SHP77 (cell line): ENCODE measurements at places on chromosomes 12 and 14.
A peak's percentile ranks its signal among the peaks of the same experiment; 100 is the strongest.

- no peak for DNase-seq
These were observed 28.3 kb upstream of the COL2A1 start for GRCh38 chr12:48032597-48032996.

DNA sequence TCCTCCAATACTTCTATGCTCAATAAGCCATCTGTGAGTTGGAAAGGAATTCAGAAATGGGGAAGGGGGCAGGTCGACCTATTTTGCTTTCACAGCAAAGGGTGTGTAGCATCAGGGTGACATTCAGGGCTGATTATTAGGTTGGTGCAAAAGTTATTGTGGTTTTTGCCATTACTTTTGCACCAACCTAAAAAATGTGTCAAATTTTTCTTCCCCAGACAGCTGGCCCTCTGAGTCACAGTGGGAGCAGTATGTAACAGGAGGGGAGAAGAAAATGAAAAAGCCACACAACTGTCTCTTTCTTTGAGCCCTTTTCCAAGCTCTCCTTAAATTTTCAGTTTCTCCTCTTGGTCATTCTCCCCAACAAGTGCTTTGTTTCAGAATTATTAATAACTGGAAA lies 47.1 kb upstream of the GZMB start:
- DNase-seq, result no peak

- no peak for DNase-seq
These were observed 72.9 kb upstream of the ELK3 start for GRCh38 chr12:96121271-96121711.

DNA sequence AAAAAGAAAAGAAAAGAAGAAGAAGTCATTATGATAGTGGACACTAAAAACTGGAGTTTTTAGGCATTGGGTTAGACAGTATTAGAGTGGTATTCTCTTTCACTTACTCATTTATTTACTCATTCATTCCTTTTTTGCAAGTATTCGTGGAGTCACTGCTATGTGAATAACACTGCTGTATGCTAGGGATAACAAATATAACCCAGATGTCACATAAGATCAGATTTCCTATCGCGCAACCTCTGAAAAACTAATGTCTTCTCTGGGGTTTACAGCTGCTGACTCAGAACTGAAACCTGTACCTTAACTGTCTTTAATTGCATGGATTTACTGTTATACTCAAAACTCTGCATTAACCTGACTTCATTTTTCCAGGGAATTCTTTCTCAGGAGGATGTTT lies 353.7 kb downstream of the LRIG3 start:
- DNase-seq, result no peak

- DNase-seq, result no peak
These were observed 60.1 kb downstream of the SUSD6 start for GRCh38 chr14:69671365-69672030.

- DNase-seq, result no peak
These were observed 13.2 kb downstream of the PXN start for GRCh38 chr12:120252071-120252906.

- no peak for DNase-seq
These were observed 7.9 kb upstream of the GNG2 start for GRCh38 chr14:51852541-51852940.

DNA sequence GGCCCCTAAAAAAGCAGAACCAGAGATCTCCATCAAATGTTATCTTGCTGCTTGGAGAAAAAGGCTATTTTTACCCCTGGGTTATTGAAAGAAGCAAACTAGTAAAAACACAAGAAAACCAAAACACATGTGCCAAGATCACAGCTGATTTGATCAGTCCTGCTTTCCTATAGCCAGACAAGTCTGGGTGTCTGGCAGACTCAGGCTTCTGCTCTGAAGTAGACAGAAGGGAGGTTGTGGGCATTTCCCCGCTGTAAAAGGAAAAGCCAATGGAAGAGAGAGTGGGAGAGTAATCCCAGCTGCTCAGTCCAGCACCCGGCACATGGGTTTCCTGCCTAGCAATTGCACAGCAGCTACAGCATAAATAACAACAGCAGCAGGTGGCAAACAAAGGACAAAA lies 177.9 kb downstream of the PHLDA1 start:
- DNase-seq, result no peak

DNA sequence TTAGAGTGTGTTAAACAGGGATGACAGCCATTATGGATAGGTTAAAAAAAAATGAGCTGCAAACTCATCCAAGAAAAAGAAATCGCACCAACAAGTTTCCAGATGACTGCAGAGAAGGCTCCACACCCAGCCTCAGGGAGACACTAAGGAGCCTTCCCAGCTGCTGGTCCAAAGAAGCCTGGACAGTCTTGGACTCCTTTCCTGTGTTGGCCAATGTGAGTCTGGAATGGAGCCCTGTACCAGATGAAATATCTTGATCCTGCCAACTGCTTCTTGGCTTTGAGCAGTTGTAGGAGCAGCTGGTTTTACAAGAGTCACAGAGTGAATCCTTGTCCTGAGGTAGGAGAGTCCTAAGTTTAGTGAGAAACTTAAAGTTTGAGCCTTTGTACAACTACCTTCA lies 44.5 kb downstream of the SLC38A1 start:
- DNase-seq, result no peak

GRCh38 chr12:68117661-68118060 lies 41.9 kb downstream of the IFNG start:
- DNase-seq, result no peak

GRCh38 chr14:69877492-69877891 lies 1.7 kb upstream of the SMOC1 start:
- DNase-seq, result peak; percentile 73

- no peak for DNase-seq
These were observed 32.9 kb downstream of the MED13L start for GRCh38 chr12:116244474-116245090.

DNA sequence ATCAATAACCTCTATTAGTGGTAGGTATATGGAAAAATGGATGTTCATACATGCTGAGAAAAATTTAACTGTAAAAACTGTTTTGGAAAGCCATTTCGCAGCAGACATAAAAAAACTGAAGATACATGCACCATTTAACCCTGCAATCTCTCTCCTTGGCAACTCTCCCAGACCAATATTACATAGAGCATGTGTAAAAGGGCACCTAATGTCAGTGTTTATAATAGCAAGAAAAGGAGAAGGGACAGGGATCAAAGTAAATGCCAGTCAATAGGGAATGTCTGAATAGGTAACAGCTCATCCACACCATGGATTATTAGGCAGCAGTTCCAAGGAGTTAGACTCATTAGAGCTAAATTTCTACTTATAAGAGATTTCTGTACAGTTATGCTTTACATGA lies 77.2 kb downstream of the BTG1 start:
- DNase-seq, result peak; percentile 32
